ENCODE measurements at places on chromosomes 1 and 21.

GRCh38 chr1:152968248-152968647, 2.2 kb upstream of the SPRR4 start:
- no peak for DNase-seq

GRCh38 chr1:88228114-88228513, 456.0 kb upstream of the PKN2 start:
- DNase-seq, result no peak

DNA sequence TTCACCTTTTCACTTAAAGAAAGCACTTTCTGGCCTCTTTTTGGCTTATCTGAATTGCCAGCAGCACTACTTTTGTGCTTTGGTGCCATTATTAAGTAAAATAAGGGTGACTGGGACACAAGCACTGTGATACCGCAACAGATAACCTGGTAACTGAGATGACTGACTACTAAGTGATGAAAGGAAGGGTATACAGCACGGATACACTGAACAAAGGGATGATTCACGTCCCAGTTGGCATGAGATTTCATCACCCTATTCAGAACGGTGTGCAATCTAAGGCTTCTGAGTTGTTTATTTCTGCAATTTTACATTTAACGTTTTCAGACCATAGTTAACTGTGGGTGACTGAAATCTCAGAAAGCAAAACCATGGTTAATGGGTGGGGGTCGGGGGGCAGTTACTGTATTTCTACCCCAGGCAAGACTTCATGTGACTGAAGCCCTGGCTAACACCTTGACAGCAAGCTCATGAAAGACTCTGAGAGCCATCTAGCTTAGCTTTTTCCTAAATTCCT, 102.8 kb downstream of the CLIC6 start:
- no peak for DNase-seq

DNA sequence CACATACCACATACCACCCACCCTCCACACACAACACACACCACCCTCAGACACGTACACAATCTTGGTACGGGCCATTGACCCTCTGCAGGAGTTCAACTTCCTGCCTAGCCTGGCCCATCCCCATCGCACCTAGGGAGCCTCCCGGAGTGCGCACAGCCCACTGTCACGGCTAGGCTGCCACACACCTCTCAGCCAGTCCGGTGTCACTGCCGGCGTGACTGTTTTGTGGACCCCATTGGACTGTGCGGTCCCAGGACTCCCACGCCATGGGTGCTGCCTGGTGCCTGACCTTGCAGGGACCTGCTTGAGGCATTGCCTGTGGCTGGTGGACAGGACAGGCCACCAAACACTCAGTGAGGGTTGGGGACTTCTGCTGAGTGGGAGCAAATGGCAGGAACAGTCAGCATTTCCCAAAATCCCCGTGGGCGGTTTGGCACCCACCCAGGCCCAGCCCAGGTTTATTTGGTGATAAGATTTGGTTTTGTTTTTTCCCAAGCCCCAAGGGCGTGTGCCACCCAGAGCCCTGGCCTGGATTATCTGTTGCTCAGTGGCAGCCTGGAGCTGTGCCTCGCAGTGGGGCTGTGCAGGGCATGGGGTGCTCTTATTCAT, 27.7 kb downstream of the RAB7B start:
- no peak for DNase-seq

DNA sequence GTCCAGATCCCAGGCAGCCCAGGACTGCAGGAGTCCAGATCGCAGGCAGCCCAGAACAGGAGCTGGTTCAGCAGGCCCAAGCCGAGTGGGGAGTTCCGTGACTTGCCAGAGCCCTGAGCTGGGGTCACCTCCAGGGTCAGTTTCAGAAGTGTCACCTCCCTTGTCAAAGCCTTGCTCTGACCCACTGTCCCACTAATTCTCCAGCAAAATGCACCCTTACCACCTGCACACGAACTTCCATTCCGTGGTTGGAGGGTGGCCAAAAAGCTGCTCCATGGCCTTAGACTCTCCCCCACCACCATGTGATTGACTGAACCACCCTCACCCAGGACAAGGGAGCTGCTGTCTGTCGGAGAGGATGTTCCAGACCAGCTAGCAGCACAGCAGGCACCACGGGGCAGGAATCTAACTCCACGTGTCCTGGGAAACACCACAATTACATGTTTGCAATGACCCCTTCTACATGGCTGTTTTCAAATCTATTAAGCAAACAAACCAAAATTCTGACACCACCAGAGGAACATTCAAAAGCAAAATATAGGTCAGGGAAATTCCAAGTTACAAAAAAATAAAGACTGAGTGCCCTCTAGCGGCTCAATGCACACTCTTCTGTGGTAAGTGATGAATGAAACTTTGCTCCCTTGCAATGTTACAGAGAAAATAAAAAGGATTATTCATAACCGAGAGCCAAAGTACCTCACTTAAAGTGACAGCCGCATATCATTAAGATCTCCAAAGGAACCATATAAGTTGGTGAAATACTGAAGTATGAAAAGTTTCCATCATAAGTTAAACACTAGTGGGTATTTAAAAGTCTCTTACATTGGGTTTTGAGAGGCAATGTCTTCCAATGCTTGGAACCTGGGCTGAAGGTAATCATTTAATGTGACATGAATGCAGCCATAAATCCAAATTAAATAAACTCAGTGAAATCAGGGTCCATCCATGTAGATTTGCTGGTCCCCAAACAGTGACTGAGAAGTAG, 76.3 kb downstream of the NPHP4 start:
- DNase-seq, result peak; percentile 44

DNA sequence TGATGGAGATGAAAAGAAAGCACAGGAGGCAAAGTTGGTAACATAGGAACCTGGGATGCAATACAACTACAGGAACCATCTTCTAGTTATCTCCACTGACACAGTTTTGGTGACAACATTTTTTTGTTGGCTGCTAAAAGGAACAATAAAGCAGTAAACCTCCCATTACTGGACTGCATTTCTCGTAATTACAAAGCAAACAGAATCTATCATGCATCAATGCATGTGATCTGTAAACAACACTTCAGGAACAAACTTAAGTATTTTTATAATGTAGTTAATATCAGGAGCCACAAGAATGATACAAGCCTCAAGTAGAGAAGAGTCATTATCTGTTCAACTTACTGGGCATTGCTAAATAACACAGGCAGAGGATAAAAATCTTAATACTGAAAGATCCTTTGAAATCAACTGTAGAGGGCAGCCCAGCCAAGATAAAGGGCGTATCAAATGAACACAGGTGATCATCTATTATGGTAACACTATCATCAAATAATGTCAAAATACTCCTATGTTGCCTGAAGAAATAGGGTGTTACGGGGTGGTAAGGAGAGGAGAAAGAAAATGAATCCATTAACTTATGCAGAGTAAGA, 193.3 kb downstream of the EIF4G3 start:
- DNase-seq, result no peak

DNA sequence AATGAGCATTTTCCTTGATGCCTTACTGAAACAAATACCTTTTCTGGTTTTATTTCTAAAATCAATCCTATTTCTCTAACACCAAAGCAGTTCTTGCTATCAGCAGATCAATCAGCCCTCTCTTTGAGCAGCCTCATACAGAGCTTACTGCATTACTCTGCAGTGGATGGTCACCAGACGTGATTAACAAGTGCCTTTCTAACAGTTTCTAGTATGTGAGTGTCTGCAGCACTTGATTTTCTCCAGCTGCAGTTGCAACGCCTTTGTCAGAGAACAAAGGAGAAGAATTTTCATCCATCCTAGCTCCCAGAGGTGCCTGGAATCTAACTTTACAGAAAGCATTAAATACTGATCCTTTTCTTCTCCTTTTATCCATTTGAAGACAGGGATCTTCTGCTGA, 177.3 kb upstream of the SGIP1 start:
- DNase-seq, result no peak

GRCh38 chr1:54364995-54365394, 41.2 kb downstream of the SSBP3 start:
- no peak for DNase-seq

- peak; percentile 19 for DNase-seq
Measured at GRCh38 chr1:55347866-55348265, 132.7 kb upstream of the USP24 start.

DNA sequence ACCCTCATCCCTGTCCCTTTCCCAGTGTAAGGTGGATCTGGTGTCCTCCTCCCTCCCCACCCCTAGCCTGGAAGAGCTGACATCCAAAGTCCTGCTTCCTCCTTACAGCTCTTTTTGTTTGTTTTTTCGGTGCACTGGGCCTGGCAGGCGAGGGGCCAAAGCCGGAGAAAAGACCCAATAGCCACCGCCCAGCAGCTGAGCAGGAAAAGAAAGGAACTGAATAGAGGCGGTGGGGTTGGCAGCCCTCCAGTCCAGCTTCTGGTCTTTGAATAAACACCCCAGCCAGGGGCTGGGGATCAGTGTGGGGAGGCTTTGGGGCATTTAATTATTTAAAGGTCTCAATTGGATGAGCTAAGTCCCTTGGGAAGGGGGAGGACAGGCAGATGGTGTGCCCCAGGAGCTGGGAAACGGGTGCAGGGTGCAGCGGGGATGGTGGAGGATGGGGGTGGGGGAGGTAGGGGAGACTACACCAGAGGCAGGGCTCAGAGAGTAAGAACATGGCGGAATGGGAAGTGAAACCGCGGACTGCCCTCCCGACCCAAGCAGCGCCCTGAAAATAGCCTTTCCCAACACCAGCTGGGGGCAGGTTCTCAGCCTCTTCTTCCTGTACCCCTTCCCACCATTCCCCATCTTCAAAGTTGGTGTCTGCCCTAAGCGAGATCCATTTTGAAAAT, 20.2 kb downstream of the BTG2 start:
- DNase-seq, result no peak

DNA sequence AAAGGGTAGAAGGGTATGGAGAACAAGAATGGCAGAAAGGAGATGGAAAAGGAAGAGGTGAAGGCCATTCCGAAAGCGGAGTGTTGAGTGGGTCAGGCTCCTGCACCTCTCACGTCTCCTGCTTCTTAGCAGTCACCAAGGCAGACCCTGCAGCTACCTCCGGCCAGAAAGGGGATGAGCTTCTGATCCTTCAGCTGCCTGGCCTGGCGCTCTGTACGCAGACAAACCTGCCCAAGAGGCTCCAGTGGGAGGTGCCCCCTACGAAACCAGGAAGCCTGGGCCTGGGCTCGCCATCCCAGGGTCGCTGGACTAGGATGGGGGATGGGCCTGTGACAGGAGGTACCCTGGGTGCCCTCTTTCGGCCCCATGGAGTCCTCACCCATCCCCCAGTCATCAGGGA, 3.0 kb downstream of the GPR61 start:
- DNase-seq, result no peak

DNA sequence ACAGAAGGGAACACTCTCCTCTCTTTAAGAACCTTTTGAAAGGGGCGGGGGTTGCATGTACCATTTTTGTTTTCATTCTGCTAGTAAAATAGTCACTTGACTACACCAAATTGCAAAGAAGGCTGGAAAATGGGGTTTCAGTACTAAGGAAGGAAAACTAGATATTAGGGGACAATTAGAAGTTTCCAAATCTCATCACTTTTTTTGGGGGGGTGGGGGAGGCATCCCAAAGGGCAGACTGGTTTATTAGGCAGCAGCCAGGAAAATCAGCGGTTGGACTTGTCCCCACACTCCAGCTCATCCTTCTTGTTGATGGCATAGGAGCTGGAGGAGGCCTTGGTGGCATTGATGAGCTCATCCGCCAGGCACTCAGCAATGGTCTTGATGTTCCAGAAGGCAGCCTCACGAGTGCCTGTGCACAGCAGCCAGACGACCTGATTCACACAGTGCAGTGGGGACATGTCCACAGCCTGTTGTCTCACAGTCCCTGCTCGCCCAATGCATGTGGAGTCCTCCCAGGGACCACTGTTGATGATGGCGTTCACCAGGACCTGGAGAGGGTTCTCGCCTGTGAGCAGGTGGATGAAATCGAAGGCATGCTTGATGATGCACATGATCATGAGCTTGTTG, 1.7 kb upstream of the TMEM50B start:
- no peak for DNase-seq

- DNase-seq, result no peak
Measured at GRCh38 chr1:11563560-11564069, 84.7 kb downstream of the DISP3 start.

DNA sequence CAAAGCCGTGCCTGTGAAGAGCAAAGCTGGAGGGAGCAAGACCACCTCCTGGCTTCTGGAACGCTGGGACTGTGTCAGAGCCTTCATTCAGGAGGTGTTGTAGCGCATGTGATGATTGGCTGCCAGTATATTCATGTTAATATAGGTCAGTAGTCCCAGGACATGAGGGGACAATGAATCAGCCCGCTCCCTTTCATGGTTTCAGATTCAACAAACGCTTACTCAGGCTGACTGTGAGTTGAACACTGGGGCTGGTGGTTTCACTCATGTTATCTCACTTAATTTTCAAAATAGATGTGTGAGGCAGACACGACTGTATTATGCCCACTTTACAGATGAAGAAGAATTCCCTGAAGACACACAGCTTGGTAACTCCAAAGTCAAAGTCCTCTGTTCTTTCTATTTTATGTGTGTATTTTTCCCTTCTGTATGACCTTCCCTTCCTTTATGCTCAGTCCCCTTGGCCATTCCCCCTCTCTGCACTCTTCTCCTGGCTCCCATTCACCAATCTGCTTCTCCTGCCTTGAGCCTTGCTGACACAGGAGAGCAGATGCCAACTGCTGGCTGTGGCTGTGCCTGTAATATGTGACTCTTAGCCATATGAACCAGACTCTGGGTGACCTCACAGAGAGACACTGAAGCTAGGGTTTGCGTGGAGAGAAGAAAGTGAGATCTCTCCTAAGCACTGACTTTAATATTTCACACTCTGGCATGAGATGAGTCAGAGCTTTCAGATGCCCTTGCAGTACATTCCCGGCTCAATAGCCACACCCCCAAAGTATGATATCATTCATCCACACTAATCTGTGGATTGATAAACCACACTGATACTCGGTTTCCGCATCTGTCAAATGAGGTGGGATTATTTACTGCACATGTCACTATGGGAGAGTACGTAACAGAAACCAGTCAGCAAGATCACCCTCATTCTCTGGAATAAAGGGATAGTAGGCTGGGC, 31.4 kb upstream of the KIRREL1 start:
- DNase-seq, result no peak

DNA sequence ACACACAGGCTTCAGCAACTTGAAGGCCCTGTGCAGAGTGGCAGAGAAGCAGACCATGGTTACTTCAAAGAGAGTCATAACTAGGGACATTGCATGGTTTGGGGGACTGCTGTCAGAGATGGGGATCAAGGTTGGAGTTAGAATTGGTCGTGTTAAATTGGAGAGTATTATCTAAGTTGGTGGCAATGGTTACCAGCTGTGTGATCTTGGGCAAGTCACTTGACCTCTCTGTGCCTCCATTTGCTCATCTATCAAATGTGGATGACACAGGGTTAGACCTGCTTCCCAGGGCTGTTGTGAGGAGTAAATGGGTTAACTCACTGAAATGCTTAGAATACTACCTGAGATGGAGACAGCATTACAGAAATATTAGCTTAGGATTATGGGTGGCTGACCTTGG, 91.1 kb downstream of the PAX7 start:
- no peak for DNase-seq

All from stromal cell of bone marrow (primary cell).